NCI-H2171 (cell line): ENCODE measurements at places on chromosomes 7 and 10.

DNA sequence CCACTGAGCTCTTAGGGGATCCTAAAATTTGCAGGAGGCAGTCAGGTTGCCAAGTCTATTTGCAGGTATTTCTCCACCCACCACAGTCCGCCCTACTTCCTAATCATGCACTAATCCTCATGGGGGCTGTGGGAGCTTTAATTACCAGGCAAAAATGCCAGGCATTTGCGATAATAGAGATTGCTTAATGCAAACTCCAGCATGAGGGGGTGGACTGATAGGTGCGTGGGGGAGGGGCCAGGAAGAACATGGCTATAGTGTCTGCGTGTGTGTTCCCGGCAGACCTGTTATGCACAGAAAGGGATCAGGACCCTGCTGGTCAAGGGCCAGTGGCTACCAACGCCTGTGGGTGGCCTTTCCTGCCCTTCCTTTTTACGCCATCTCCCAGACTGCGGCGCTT, 15.6 kb upstream of the AQP1 start:
- DNase-seq, result no peak

- peak; percentile 10 for DNase-seq
Observed at GRCh38 chr10:97518301-97519043, 19.7 kb downstream of the UBTD1 start.

DNA sequence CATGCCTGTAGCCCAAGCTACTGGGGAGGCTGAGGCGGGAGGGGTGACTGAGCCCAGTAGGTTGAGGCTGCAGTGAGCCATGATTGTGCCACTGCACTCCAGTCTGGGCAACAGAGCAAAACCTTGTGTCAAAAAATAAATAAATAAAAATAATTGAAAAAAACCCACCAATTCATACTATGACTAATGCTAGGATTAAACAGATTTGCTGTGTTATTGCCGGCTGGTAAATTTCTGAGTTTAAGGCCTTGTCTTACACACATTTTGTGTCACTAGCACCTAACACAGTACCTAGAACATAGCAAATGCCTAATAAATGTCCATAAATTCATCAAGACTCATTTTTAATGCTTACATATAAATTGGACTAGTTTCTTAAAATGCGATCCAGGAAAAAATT, 8.7 kb downstream of the ESYT2 start:
- no peak for DNase-seq

GRCh38 chr7:48251766-48252165, 80.5 kb downstream of the ABCA13 start:
- no peak for DNase-seq

- DNase-seq, result no peak
Observed at GRCh38 chr7:139772873-139773272, 4.9 kb downstream of the HIPK2 start.

GRCh38 chr7:91034459-91035368, 229.5 kb upstream of the FZD1 start:
- DNase-seq, result peak; percentile 22

DNA sequence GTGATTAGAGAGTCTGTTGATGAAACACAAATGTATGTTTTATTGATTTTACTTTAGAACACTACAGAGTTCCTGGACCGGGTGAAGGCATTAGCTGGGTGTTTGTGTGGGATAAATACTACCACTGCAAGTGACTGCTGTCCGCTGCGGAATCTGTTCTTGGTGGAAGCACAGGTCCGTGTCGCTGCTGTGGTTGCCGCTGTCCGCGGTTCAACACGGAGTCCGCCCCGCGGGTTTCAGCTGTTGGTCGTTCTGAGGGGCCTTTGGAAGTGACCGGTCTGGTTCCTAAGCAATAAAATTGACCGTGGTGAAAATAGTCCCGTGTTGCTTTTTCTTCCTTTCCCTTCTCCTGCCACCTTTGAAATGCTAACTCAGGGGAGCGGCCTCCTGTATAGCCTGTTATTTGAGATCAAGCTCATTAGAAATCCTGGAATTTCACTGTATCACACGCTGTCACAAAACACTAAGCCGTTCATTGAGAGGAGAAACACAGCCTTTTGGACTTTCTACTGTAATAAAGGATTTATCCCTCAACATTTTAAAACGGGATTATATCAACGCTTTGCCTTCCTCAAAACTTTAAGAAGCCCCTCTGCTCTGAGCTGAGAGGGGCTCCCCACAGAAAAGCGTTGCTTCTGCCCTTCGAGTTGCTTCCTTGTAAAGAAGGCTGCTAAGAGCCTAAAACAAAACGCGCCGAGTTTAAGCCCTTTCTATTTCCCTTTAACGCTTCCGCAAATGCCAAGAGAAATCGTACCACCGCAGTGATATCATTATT, 2.6 kb downstream of the NKX6-2 start:
- no peak for DNase-seq

GRCh38 chr10:31062856-31063255, 31.2 kb upstream of the ZNF438 start:
- DNase-seq, result no peak

DNA sequence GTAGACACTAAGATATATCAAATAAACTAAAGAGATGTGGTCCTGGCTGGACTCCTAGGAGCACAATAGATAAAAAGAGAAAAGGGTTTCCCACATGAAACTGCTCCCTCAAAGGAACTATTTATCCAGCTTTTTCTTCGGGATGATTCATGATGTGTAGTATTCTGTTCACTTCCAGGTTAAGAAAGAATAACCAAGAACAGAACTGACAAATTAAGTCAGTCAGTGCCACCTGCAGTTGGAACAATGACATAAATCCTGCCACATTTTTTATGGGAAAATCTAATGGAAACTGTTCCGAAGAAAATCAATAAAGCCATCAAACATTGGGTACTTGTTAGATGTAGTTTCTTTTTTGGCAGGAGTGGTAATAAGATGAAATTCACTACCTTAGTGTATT, 87.1 kb downstream of the POLR1F start:
- DNase-seq, result no peak

- no peak for DNase-seq
Observed at GRCh38 chr10:9510626-9511025, 1456.1 kb downstream of the GATA3 start.

DNA sequence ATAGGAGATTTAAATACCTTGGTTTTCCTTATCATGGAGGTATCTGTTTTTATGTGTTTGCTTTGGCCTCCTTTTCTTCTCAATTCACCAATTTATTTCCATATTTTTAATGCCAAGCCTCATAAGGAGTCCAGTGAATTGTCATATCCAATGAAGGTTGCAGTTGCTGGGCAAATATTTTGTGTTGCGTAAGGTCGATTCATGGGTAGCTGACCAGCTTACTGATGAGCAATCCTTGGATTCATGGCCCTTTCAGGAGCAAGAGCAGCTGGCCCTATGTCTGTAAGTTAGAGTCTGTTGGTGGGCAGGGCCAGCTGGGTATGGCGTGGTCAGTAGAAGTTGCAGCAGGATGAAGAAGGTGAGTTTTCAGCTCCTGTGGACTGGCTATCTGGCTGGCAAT, 182.9 kb downstream of the PFKFB3 start:
- no peak for DNase-seq

- no peak for DNase-seq
Observed at GRCh38 chr10:106183041-106183440, 981.5 kb downstream of the SORCS1 start.

DNA sequence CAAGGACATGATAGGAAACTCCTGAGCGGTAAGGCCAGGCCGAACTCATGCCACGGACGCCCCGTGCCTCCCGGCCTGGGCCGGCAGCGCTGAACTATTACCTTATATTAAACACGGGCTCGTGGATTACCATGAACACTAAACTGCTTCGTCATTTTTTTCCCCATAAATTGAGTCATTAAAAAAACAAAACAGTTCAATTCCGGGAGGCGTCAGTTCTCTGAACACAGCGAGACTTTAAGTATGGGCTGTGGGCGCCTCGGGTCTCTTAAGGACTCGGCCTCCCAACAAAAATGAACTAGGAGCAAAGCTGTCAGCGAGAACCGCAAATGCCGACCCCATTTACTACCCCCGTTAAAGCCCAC, 519 bp downstream of the PITRM1 start:
- DNase-seq, result no peak

- no peak for DNase-seq
Observed at GRCh38 chr7:84191842-84192241, 2.7 kb downstream of the SEMA3A start.

GRCh38 chr10:127863231-127863825, 29.4 kb downstream of the CLRN3 start:
- DNase-seq, result no peak

- no peak for DNase-seq
Observed at GRCh38 chr7:26298472-26299058, 6.9 kb downstream of the SNX10 start.

DNA sequence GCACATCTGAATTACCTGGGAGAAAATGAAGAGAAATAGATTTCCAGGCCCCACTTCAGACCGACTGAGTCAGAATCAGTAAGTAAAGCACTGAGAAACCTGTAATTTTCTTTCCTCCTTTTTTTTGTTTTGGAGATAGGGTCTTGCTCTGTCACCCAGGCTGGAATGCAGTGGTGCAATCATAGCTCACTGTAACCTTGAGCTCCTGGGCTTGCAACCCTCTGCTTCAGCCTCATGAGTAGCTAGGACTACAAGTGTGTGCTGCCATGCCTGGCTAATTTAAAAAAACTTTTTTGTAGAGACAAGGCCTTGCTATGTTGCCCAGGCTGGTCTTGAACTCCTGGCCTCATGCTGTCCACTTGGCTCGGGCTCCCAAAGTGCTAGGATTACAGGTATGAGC, 260.2 kb downstream of the STK31 start:
- DNase-seq, result no peak

- no peak for DNase-seq
Observed at GRCh38 chr10:69064762-69065328, 23.1 kb upstream of the SRGN start.

DNA sequence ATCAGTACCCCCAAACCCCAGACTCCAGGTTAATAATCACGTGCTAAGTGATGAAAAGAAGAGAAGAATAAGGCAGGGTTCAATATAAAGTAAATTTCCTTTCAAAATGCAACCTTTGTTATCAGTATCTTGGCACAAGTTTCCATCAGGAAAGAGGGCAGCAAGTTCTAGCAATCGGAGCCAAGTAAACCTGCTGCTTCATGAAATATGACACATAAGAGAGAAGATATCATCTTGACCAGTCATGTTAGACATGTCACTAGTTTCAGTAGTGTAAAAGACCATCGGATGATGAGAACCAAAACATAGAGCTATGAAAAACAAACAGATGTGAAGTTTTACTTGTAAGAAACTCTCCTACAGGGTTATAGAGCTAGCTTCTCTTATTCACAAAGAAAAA, 44.0 kb downstream of the AASS start:
- no peak for DNase-seq

DNA sequence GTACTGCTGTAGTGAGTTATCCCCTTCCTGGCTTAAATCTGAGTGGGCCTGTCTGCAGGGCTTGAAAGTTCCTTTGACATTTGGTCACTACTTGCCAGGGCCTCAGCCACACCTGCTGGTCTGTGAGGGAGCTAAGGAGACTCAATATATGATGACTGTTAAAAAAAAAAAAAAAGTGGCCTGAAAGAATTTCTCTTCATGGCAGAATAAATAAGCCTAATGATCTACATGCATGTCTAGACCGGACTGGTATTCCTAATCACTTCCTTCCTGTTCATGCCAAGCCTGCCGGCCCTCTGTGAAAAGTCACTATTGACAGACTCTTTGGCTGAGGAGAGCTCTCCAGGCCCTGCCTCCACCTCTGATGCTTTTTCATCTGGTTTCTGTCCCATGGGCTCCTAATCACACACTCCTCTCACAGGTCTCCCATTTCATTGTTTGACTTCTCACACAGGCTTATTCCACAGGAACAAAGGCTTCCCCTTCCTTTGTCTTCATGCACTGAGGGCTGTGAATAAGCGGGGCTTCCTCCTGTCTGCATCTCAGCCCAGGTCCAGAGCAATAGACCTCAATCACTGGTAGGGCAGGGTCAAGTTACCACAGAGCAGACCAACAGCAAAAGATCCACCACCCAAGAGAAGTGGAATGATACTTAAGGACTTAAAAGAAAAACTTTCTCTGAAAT, 99.1 kb upstream of the SEC61G start:
- DNase-seq, result no peak

- DNase-seq, result no peak
Observed at GRCh38 chr10:58515291-58515941, 2.7 kb downstream of the BICC1 start.

- no peak for DNase-seq
Observed at GRCh38 chr10:98608411-98608810, 161.7 kb upstream of the HPS1 start.

DNA sequence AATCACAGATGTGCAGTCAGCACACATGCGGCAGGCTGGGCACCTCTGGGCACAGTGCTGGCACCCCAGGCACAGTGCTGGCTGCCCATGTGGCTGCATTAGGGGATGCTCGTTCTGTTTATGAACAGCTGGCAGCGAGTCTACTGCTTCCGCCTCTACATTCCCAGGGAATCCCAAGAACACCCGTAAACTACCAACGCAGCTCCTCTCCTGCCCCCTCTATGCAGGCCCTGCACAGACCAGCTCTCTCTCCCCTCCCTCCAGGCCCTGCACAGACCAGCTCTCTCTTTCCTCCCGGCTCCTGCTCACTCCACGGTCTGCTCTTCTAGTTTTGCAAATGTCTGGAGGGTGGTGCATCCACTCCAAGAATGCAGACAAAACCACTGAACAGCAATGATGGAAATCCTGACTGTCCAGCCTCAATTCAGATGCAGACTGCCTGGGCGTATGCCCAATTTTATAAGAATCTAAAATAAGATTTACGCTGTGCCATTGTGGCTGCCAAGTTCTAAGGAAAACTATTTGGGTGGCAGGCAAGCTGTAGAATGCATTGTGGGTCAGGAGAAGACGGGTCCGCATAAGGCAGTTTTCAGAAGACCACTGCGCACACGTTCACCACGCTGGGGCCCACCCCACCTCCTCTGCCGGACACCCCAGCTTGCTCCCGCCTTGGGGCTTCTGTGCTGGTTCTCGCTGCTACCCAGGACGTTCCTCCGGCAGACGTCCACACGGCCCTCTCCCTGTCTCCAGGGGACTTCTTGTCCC, 234.6 kb downstream of the ZMYND11 start:
- DNase-seq, result no peak

- no peak for DNase-seq
Observed at GRCh38 chr7:40777730-40778312, 643.0 kb downstream of the SUGCT start.

- peak; percentile 37 for DNase-seq
Observed at GRCh38 chr7:13414181-13414580, 575.3 kb downstream of the ETV1 start.

DNA sequence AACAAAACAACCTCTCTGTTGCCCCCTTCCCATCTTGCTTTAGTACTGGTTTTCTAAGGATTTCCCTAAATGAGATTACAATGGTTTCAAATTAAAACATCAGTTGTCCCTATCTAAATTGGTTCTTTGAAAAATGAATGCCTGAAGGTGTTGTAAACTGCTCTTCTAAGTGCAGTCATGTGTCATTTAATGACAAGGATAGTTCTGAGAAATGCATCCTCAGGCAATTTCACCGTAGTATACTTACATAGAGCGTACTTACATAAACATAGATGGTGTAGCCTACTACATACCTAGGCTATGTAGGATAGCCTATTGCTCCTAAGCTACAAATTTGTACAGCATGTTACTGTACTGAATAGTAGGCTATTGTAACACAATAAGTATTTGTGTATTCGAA, 278.1 kb downstream of the MAGI2 start:
- DNase-seq, result no peak

GRCh38 chr7:748446-748845, 21.4 kb upstream of the PRKAR1B start:
- no peak for DNase-seq
